ENCODE measurements at places on chromosomes 7 and 10. TPM values are rescaled to one million over a fixed set of nuclear protein-coding genes. Genes with fewer than 3 reads are reported as not detected.
A peak's percentile ranks its signal among the peaks of the same experiment; 100 is the strongest.

- no peak for DNase-seq
Measured at GRCh38 chr10:102876747-102877153, 7.5 kb downstream of the AS3MT start.

- DNase-seq: no peak
Measured at GRCh38 chr10:86373828-86374227, 7.2 kb upstream of the GRID1 start.

GRCh38 chr10:30554440-30554825 is 75.1 kb downstream of the LYZL2 start:
- DNase-seq: no peak

GRCh38 chr7:114970732-114971131 is 48.8 kb downstream of the MDFIC start:
- DNase-seq: no peak

GRCh38 chr10:100562008-100562672 is 26.4 kb downstream of the HIF1AN start:
- DNase-seq: no peak

DNA sequence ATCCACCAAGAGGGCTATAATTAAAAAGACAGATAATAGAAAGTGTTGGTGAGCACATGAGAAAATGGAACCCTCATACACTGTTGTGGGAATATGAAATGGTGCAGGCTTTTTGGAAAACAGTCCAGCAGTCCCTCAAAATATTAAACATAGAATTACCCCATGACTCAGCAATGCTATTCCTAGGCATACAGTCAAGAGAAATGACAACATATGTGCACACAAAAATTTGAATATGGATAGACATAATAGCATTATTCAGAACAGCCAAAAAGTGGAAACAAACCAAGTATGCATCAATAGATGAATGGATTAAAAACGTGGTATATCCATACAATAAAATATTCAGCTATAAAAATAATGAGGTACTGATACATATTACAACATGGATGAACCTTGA is 64.5 kb upstream of the GDF10 start:
- no peak for DNase-seq

GRCh38 chr10:12381536-12382156 is 32.3 kb downstream of the CAMK1D start:
- no peak for DNase-seq

- peak; percentile 53 for DNase-seq
Measured at GRCh38 chr10:91540733-91541132, 92.1 kb downstream of the PPP1R3C start.

GRCh38 chr10:128092454-128092853 is 33.8 kb downstream of the MKI67 start:
- no peak for DNase-seq

DNA sequence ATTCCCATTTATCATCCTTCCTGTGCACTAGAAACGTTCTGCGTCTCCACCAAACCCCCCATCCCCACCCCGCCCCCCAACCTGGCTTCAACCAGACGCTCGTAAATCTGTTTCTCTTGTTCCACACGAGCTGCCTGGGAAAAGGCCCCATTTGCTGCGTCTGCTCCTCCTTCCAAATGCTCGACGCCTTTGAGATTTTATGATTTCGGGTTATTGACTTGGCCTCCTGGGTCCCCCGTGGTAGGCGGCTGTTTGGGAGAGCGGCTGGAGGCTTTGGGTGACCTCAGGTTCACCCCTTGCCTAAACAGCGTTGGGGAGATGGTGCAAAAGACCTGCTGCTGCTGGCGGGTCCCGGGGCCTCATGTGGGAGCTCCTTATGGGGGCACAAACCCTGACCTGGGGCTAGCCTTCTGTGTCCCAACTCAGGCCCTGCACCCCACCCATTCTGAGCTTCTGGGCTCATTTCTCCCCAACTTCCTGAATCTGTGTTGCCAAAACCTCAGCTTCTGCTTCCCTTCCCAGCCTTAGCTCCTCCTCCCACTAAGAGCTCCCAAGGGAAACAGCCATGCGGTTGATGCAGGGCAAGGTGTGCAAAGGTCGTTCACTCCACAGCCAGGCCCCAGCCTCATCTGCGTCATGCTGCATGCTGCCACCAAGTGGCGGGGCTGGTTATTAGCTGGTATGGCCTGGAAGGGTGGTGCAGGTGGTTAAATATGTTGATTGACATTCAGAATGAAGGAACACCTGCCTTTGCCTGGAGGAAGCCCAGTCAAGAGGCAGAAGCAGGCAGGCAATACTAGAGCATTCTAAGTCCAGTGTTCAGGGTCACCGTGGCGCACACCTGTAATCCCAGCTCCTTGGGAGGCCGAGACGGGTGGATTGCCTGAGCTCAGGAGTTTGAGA is 49.1 kb upstream of the ELN start:
- peak; percentile 93 for DNase-seq

DNA sequence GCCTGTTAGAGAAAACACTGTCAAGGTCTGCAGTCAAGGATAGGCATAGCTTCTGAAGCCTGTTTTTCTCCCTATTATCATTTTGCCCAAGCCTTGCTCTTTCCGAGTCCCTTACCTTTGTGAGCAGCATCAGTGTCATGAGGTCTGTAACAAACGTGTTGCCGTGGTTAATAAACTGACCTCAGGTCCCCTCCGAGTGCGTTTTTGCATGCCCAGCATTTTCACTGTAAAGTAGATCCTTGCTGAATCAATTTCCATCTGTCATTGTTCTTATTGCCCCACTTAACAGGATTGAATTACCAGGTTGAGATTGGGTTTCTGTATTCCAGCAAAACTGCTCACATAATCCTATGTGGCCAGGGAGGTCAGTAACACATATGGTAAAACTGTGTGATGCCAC is 110.3 kb downstream of the ZNF248 start:
- no peak for DNase-seq

DNA sequence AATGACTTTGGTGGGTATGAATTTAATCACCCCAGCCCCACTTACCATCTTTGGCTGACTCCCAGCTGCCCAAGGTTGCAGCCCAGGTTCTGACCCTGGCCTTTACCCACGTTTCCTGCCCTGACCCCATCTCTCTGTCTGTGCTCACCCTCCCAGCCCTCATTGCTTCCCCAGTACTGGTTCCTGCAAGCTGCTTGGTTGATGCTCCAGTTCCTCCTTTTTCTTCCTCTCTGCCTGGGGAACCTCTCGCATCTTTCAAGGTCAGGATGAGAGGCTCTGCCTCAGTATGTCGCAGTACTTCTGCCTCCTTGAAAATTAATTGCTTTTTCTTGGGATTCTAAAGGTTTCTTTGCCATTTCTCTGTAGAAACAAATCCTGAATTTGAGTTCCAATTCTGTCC is 263.8 kb upstream of the ZNF32 start:
- no peak for DNase-seq

DNA sequence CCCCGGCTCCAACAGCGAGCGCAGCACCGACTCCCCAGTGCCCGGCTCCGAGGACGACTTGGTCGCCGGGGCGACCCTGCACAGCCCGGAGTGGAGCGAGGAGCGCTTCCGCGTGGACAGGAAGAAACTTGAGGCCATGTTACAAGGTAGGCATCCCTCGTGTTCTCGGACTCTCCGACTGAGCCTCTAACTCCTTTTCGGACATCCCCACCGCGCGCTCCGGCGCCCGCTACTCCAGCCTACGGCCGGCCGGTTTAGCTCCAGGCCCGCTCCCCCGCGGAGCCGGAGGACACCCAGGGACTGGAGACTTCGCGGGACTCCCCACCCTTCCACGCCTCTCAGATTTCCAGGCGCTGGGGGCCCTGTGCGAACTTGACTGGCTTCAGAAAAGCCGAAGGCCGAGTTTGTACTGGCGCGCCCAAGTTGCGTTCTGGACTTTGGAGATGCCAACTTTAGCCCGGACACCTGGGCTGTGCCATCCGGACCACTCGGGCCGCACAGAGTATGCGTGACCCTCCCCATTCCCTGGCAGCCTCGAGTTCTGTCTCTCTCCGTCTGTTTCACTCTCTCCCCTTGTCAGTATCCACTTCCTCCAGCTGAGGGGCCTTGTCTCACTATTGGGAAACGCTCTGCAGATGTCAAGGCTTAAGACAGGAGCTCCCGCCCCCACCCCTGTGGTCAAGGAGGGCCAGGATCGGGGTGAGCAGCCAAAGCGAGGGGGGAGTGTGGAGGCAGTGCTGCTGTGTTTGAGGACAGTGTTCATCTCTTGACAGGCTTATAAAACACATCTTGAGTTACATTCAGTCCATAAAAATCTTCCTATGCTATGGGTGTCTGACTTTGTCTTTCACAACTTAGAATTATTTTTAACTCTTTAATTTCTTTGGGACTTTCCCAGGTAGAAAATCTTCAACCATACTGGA is 777 bp downstream of the BICC1 start:
- no peak for DNase-seq

DNA sequence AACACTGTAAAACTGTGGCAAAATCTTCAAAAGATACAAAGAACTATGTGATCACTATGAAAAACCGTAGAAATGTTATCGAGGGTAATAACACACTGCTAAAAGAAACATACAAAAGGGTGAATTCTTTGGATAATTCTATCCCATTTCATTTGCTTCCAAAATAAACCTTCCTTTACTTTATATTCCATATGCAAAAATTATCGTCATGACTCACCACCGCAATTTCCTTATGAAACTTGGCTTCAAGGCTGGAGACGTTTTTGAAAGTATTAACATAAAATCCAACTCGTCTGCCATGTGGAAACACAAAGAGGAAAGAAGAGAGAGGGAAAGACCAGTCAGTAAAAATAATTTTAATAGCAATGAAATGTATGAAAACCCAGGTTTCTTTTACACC is 165.2 kb downstream of the AMPH start:
- no peak for DNase-seq

DNA sequence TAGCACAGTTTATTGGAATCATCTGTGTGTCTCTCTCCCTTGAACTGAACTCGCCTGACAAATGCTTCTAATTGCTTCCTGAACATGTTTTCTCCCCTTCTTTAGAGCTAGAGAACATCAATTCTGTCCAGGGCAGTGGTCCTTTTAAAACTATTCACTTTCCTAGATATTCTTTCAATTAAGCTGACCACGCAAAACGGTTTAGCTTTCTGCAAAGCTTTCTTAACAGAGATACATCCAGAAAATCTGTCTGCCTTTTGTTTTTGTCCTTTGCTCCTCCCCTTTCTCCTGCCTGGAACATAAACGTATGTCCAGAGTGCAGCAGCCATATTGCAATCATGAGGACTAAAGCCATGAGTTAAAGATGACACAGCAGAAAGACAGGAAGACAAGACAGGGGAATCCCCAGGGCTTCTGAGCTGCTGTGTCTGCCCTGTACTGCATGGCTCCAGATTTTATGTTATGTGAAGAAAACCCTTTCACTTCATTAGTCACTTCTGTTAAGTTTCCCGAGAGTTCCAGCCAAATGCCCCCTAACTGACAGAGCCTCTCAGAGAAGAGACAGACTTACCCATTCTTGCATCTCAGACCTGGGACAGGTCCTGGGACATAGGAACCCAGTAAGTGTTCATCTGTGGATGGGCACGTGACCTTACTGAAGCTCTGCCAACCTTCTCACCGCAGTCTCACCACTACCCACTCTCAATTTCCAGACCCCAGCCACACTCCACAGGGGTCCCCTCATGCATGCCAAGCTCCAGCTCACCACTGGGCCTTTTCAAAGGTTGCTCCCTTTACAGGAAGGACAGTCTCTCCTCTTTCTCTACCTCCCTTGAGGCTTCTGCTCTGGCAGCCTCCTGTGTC is 35.0 kb upstream of the CPXM2 start:
- peak; percentile 48 for DNase-seq

- DNase-seq: no peak
Measured at GRCh38 chr10:102419269-102420180, 940 bp upstream of the PSD start.

DNA sequence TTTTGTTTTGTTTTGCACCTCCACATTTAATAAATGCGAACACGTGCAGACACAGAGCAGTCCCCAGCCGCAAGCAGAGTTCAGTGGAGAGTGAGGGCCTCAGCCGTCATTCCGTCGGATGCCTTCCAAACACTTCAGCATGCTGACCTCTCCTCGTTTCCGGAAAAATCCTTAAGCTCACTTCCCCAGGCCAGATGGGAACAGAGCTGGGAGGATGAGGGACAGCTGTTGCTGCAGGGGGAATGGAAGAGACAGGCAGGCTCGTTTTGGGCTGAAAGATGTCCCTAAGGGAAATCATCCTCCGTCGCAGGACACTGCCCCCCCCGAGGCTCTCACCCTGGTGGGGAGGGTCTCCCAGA is 17.2 kb upstream of the FGFR2 start:
- no peak for DNase-seq

DNA sequence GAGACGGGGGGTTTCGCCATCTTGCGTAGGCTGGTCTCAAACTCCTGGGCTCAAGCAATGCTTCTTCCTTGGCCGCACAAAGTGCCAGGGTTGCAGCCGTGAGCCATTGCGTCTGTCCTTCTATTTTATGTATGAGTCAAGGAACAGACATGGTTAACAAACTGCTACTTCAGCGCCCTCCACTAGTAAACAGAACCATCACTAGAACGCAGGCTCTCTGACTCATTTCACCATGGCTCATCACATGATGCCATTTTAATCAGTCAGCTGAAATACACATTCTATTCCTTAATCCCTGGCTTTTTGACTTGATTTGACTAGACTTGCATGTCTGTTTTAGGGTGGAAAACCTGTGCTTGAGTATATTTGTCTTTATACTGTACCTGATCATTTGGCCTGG is 41.3 kb downstream of the CELF2 start:
- DNase-seq: no peak

DNA sequence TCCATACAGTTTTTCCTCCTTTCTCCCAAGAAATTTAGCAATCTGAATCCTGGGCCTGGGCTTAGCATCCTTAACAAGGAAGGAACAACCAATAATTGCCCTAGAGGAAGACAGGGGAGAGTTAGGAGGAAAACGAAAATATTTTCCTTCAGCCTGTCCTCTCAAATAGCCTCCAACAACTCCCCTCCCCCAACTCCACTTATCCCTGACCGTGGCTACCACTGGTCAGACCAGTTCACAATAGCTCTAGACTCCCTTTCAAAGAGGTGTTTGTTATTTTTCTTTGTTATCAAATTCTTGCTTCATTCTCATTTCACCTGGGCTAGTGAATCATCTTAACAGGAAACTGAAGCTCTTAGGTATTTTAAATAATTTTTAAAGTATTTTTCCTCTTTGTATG is 114.1 kb downstream of the CPED1 start:
- no peak for DNase-seq

DNA sequence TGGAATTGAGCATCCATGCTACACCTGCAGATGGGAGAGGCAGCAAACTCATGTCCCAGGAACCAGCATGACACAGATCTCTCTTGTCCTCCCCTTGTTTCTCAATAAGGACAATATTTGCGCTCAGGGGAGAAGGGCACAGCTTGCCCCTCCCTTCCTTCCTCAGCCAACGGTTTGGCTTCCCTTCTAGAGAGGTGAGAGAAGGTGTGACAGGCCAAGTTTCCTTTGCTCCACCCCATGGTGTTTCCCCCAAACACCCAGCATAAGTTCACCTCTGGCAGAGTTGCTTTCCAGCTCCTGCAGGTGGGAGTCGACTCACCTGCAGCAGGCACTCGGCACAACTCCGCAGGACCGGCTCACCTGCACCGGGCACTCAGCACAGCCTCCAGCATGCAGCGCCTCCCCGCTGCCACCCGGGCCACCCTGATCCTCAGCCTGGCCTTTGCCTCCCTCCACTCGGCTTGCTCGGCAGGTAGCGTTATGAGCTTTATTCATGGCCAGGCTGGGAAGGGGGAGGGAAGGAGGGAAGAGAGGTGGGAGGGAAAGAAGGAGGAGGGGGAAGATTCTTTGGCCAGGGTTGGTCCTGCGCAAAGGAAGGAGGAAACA is at the start of the genes ATP6V0A4 and TMEM213:
Gene ATP6V0A4 (minus strand): TSS at position 482 of the 606 bp plus-strand sequence. CDS start 26,949 bp downstream, outside the sequence.
Gene TMEM213 (plus strand): TSS at position 280 of the 606 bp plus-strand sequence. CDS start 111 bp downstream, at position 391.
- no peak for DNase-seq

The EN2 gene
- total RNA-seq: not detected

The USP54 gene
- 32.3 TPM for total RNA-seq

The NAT16 gene
- total RNA-seq: 0.93 TPM

The PRLHR gene
- not detected for total RNA-seq

The RAPGEF5 gene
- total RNA-seq: 11.5 TPM

The CALML5 gene
- total RNA-seq: not detected
